ENCODE measurements at places on chromosomes 6 and 20.

DNA sequence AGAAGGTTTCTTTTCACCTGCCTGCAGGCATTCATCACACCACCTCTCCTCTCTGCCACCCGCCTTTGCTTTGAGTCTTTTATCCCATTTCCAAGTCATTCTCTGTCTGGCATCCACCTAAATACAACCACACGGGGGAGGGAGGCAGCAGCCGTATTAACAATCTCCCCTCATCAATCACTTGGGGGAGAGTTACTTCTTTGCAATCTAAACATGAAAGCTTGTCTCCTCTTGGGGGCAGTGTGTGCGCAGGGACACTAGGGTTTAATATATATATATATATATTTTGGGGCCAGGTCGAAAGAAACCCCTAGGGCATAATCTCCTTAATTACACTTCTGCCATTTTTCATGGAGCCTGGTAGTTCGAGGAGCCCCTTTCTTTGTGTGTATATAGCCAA, 214.5 kb downstream of the TSHZ2 start:
- DNase-seq = no peak

DNA sequence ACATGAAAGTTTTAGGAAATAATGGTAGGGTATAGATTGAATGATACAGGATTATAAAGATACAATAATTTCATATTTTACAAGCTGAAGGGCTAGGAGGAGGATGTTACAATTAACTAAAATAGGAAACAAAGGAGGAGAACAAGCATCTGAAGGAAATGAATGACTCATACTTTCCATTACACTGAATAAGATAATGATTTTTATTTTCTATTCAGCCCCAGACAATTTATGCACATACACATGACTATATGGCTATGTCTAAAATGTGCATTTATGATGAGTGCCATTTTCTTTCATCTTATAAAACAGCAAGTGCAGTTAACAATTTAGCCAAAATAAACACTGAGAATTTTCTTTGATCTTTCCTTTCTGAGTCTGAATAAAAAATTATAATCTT, 994.6 kb upstream of the ADGRB3 start:
- peak; percentile 6 for DNase-seq

DNA sequence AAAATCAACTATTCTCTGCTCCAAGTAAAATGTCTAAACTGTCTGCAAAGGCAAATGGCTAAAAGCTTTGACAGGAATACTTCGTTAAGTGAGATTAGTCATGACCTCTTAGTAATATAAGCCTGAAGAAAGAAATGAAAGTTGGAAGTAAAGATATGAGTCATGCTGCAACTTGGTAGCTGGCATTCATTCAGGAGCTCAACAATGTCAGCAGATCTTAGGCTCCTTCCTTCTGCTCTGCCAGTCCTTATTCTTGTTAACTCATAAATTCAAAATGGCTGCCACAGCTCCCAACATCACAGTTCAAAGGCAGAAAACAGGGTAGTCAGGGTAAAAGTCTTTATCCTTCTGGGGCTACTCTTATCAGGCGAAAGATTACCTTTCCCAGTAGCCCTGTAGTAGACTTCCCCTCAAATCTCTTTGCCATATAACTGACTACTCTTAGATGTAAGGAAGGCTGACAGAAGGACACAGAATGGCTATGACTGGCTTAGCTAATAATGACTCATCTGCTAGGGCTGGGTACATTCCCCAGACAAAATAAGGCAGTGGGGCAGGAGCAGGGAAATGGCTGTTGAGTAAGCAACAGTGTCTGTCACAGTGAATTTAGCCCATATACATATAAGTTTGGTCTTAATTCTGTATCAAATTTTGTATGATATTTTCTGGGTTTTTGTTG, 24.4 kb upstream of the C6orf62 start:
- no peak for DNase-seq

DNA sequence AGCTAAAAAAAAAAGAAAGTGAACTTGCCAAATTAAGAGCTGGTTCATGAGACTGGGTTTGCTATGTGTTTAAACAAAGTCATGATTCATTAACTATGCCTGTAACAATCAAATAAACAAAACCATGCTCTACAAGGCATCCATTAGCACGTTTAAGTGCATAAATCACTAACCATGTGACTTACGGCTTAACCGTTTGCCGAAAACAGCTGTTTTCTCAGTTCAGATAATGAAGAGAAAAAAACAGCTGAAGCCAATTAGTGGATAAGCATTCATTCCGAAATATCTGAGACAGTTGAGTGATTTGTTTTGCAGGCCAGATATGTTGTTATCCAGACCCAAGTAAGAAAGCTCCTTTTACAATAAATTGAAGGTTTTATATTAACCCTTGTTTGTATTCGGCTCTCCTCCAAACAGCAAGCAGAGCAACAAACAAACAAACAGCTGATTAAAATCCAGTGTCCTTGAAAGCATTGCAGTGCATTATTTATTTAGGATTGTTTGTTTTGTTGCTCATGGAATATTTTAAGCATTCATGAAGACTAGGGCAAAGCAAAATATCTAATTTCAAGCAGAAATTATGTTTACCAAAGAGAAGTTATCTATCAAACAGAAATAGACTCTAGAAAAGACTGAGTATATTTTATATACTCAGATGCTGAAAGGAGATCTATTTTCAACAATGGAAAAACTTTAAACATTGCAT, 343.5 kb downstream of the RFPL4B start:
- peak; percentile 98 for DNase-seq

DNA sequence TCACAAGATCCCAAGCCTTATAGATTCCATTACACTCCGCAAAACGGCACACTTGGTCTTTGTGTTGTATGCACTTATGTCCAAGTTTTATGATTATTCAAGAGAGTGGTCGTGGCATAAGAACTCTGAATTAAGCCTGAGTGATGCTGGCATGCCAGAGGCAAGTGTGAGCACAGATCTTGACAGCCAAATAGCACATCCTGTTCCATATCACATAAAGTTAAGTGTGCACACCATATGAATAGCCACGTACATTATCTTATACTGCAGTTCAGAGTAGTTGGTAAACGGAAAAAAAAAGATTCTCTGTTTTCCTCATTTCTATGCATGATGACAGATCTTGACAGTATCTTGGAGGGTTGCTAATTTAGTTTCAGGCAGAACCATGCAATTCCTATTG, 727.3 kb upstream of the FLRT3 start:
- DNase-seq = no peak

Measured in NCI-H1105 treated with DMSO at 0.1 percent for 48 hours (cell line).